ENCODE measurements at places on chromosomes 12 and 14.

DNA sequence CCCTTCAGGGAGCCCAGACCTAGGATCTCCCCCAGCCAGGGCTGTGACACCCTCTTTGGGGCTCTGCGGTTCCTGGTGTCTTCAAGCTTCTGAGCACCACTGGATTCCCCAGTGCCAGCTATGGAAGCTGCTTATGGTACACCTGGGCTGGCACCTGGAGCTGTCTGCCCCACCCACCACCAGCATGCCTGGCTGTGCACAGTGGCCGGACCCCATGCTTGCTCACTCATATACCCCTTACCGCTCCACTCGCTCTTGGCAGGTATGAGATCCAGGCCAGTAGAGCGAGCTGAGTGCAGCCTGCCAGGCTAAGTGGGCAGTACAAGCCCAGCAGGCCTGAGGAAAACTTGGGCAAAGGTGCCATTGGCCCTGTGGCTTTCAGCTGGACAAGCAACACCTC is 114.0 kb downstream of the DACT1 start:
- DNase-seq: no peak

GRCh38 chr12:127652281-127652680 is 614.7 kb upstream of the TMEM132C start:
- DNase-seq: no peak

DNA sequence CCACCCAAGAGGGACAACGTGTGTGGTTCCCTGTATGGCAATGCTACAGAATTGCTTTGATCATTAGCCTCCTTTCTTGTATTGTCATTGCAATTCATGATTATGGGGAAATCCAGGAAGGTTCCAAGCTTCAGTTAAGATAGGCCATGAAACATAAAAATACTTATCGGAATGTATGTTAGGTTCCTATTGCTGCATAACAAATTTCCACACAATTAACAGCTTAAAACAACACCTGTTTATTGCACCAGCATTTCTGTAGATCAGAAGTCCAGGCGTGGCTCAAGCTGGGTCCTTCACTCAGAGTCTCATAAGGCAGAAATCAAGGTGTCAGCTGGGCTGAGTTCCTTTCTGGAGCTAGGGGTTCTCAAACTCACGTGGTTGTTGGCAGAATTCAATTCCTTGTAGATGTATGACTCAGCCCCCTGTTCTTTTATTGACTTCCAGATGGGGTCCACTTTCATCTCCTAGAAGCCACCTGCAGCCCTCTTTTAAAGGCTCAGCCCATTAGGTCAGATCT is 365.6 kb upstream of the TMPO start:
- no peak for DNase-seq

DNA sequence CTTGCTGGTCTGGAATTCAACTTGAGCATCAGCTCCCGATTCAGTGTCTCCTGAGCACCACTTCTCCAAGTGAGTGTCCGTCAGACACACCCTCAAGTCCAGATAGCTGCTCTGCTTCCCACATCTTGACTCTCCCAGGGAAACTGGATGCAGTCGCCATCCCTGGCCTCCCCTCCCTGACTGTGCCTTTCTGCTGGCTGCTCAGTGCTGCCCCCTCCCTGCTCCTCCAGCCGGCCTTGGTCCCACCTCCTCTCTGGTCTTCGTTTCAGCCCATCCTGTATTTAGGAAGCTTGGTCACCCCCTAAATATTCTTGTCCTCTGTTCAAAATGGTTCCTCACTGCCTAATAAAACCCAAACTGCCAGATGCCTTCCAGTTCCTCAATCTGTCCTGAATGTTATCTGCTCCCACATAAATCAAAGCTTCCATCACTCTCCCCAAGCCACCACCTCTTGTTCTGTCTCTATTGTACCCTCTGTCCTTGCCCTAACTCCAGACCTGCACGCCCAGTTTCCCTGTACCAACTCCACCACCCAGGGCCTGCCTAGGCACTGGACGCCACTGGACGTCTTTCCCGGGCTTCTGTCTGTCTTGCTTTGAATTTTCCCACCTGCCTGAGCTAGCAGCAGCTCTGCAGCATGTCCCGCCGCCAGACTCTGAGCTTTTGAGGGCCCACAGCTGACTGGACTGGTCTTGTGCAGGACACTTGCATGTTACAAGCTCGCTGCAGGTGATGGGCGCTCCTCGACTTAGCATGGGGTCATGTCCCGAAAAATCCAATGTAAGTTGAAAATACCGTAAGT is 33.8 kb downstream of the CCDC92 start:
- no peak for DNase-seq

GRCh38 chr14:52348279-52348678 is 34.2 kb downstream of the PTGER2 start:
- no peak for DNase-seq

Measured in activated T-cell treated with anti-CD3 and anti-CD28 coated beads for 48 hours (primary cell).